ENCODE measurements at places on chromosomes 5 and 9.

DNA sequence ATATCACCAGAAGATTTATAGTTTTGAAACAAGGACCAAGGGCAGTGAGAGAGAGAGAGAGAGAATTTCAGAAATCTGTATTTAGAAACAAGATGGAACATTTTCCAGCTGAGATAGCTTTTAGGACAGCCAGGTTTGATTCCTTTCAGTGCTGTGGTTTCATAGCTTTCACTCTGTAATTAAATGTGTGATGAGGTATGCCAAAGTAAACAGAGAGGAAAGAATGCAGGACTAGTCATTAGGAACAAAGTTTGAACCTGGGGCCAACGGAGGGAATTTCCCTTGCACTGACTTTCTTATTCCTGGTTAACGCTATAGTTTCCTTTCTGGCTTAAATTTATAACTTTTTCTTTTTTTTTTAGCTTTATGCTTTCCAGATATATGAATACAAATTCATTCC is 10.0 kb upstream of the CCL28 start:
- peak; percentile 30 for DNase-seq

GRCh38 chr9:36165826-36166167 is 3.4 kb upstream of the CCIN start:
- DNase-seq, result no peak

DNA sequence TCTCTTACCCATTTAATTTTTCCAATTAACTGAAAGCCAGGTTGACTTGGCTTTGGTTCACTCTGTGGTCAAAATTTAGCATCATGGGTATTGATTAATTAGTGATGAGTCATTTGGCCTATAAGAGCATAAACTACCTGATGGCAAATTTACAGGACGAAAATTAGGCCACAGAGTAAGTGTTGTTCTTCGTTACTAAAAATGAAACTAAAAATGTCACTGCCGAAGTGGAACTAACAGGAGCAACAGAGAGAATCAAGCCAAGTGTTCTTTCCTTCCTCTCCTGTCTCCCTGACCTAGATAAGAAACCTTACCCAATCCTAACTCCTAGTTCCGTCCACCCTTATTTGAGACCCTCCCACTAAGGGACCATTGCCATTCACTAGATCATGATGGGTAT is 176.9 kb downstream of the RAB3C start:
- DNase-seq, result no peak

DNA sequence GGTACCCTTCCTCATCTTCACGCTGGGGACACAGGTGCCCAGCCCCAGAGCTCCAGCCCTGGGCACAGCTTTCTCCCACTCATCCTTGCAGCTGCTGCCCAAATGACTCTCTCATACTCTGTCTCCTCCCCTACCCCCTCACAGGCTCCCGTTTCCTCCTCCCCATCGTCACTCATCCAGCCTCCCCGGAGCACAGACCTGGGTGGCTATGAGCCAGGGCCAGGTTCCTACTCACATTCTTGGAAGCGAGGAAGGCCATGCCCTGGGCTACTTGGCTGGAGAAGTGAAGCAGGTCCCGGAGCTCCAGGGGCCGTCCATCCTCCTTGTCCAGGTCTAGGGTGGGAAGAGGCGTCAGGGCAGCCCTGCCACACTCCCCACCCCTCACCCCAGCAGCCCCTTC is 29.3 kb downstream of the CSF1R start:
- no peak for DNase-seq

GRCh38 chr9:91349115-91349555 is 12.6 kb downstream of the AUH start:
- no peak for DNase-seq

GRCh38 chr5:83277953-83278352 is 193.6 kb upstream of the VCAN start:
- DNase-seq, result no peak

- no peak for DNase-seq
These were observed 3.6 kb upstream of the PITX1 start for GRCh38 chr5:135037519-135038204.

DNA sequence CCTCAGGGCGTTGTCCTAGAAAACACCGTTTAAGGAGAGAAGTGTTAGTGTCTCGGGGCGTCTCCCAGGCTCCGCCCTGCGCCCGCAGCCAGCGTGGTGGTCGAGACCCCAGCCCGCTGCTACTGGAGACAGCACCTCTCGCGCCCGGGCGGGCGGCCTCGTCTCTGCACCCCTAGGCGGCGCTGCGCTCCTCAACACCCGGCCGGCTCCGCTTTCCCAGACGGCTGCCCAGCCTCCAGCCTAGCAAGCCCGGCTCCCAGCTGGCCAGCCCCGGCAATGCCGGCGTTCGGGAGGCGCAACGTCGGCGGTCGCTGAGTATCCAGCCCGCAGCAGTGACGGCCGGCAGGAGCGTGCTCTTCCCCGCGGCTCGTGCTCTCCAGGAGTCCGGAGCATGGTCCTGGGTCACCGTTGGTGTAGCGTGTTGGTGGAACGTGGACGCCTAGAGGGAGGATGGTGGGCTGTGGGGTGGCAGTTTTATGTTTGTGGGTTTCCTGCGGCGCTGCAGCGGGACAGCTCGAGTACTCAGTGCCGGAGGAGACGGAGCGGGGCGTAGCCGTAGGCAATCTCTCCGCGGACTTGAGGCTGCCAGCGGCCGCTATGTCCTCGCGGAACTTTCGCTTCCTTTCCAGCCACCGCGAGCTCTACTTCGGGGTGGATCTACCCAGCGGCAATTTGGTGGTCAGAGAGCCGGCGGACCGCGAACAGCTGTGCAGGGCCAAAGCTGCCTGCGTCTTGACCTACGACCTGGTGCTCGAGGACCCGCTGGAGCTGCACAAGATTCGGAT is 536 bp downstream of the PCDHAC1 start:
- peak; percentile 31 for DNase-seq

DNA sequence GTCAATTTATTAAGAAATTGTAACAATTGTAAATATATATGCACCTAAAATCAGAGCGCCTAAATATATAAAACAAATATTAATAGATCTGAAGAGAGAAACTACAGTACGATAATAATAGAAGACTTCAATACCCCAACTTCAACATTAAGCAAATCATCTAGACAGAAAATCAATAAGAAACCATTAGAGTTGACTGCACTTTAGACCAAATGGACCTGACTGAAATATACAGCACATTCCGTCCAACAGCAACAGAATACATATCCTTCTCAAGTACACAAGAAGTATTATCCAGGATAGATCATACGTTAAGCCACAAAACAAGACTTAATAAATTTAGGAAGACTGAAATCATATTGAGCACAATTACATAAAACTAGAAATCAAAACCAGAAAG is 208.7 kb downstream of the MED10 start:
- no peak for DNase-seq

DNA sequence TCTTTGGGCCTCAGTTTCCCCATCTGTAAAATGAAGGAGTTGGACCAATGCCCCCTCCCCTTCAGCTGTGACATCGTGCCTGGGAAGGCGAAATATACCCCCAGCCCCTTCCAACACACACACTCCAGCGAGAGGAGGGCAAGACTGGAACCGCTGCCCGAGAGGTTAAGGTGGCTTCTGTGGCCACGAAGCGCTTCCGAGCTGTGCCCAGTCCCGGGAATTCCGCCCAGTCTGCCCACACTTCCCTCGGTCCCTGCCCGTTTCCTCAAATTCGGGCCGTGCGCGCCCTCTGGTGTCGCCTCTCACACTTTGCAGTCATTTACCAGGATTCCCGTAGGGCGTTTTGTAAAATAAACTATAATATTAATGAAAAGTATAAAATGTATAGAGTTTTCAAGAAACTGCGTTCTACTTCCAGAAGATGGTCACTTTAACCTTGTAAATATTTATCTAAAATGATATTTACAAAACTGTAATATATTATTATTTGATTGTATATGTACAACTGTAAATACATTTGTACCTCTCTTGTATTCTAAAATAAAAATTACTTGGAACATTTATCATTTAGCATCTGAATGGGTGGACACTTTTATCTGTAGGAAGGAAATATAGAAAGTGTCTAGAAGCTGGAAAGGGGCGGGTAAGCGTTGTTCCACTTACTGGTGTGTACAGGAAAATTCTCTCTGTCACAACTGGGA is 11.0 kb upstream of the EXOSC2 start:
- DNase-seq, result peak; percentile 52

- DNase-seq, result no peak
These were observed 81.3 kb downstream of the THBS4 start for GRCh38 chr5:80116465-80116864.

GRCh38 chr5:148801682-148802276 is 24.6 kb upstream of the ADRB2 start:
- DNase-seq, result no peak

DNA sequence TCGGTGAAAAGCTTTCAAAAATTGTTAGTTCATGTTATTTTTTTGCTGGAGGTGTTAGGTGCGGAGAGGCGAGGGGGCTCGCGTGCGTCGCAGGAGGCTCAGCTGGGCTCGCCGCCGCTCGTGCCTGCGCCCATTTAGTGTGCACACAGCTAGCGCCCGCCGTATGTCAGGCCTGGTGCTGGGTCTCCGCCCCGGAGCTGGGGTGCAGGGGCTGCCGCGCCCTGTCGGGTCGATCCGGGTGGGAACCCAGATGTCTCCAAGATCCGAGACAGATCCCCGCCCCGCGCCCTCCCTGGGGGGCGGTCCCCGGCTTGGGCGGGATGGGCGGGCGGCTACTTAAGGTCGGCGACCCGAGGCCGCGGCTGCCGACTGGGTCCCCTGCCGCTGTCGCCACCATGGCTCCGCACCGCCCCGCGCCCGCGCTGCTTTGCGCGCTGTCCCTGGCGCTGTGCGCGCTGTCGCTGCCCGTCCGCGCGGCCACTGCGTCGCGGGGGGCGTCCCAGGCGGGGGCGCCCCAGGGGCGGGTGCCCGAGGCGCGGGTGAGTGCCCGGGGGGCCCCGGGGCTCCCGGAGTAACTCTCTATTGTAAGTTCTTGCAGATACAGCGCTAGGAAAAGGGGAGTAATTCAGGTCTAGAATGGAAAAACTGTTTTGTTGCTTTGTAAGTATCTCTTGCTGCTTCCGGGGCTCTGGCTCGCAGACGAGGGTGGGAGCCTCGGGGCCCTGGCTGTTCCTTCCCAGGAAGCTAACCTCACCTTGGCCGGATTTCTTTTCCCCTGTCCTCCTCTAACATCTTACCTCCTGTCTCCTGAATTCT is 31.7 kb downstream of the GSN start:
- no peak for DNase-seq

- no peak for DNase-seq
These were observed 5.9 kb upstream of the LCN1 start for GRCh38 chr9:135515083-135515951.

- DNase-seq, result no peak
These were observed 498.1 kb downstream of the TLE1 start for GRCh38 chr9:81191222-81191621.

DNA sequence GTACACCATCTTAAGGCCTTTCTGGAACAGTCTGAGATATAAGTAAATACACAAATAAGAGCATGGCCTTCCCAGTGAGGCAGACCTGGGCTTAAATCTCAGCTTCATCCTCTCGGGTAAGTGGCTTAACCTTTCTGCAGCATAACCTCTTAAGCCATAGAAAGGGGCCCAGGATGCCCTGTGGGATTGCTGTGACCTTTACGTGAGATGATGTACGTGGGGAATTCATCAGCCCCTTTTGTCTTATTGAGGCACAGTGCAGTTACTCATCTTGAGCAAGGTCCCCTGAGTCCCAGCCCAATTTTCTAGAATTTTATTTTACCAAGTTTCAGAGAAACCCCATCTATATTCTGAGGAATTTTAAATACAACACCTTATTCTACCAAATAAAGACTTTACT is 92.2 kb downstream of the PDE8B start:
- no peak for DNase-seq

GRCh38 chr5:100902440-100903038 is 543 bp downstream of the ST8SIA4 start:
- DNase-seq, result no peak

GRCh38 chr9:133714606-133715294 is 23.4 kb downstream of the SARDH start:
- no peak for DNase-seq

DNA sequence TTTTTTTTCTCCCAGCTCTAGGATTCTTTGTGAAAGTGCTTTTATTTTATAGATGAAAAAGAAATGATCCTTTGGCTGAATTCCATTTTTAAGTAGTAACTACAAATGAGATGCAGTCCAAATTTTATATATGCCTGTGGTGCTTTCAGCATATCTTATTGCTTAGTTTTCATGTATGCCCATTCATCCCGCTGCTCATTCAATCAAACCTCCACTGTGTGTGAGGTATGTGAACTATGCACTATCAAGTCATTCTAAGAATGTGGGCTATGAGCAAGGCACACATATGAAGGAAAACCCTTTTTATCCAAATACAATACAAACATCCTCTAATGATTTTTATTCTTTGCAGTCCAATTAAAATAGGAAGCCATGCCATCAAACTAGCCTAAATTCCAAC is 1069.1 kb upstream of the DMAC1 start:
- no peak for DNase-seq

- no peak for DNase-seq
These were observed 715.2 kb upstream of the DMAC1 start for GRCh38 chr9:8514760-8515159.

DNA sequence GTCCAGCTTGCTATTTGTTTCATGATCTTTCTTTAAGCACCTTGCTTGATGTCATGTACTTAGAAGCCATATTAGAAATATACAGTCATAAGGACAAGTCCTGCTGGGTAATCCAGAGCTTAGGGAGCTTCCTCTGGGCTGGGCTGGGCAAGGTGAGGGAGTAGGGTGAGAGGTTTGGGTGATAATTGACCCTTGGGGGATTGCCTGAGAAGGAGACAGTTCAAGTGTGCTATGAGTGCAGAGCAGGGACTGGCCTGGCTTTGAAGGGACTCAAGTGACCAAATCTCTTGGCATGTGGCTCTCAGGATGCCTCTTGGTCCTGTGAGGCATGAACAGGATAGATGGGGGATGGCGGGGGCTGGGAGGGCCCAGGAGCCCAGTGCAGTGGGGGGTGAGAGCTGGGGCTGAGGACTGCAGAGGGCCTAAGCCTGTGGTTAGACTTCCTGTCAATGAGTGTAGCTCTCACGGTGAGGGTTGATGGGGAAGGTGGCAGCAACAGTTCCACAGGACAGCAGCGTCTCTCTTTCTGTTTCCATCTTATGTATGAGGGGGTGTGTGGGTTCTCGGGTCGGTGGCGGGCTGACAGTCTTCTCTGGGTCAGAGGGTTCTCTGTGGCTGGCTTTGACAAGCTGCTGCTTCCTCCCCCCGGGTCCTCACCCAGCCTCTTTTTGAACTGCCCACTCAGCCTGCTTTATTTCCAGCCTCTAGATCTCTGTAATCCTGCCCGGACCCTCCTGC is 53.5 kb downstream of the RGS3 start:
- DNase-seq, result no peak

DNA sequence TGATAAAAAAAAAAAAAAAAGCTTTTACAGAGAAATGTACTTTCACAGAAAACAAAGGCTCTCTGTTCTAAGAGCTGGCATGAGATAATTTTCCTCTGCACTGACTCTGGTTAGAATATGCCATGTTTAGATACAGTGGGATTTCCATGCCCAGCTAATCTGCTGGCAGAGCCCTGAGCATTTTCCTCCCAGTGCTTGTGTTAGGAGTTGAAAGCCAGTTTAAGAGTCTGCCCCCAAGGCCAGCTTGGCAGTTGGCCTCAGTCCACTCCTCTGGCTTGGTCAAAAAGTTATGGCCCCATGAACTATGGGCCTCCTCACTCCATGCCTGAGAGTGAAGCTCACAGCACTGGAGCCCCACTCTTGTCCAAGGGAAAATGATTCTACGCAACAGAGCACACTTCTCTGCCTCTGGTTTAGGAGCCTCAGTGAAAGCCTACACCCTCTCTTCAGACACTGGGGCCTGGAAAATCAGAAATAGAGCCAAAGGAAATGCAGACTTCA is 21.9 kb downstream of the MOCS2 start:
- no peak for DNase-seq
